ENCODE measurements at places on chromosomes 7 and 10.

- DNase-seq: no peak
Observed at GRCh38 chr7:135684136-135684535, 21.8 kb downstream of the STMP1 start.

GRCh38 chr7:217781-218180, 25.4 kb downstream of the FAM20C start:
- no peak for DNase-seq

- DNase-seq: no peak
Observed at GRCh38 chr7:130350945-130351790, 6.6 kb downstream of the CPA5 start.

DNA sequence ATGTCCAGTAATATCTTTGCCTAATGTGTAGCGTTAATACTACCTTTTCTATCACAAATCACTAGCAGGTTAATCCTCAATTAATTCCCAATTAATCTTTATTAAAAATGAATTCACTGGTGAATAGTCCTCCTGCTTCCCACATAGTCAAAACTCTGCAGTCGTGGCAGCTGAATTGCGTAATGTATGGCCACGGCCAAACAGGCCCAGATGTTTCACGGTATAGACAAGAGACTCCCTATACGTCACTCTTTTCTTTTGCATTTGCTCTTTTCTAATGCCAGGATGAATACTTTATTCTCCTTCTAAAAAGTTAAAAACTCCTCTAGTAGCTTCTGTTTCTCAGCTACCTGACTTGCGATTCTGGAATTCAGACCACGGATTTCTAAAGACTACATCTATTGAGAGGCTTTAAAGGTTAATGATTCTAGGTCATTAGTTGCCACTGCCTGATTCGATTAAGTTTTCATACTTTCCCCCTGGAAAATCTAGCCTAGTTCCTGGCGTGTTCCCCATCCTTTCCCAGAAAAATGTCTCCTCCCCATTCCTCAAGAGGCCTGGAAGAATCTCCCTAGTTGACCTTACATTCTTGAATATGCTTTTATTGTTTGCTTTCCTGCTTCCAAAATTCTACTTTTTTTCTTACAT, 16.9 kb downstream of the MEOX2 start:
- DNase-seq: no peak

GRCh38 chr7:45082831-45083331, 5.9 kb downstream of the NACAD start:
- DNase-seq: no peak

DNA sequence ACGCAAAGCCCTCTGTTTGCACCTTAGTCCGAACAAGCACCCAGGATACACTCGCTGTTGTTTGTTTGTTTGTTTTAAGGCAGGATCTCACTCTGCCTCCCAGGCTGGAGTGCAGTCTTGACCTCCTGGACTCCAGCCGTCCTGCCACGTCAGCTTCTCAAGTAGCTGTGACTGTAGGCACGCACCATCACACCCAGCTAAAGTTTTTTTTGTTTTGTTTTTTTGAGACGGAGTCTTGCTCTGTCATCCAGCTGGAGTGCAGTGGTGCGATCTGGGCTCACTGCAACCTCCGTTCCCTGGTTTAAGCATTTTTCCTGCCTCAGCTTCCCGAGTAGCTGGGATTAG, 76.8 kb downstream of the CTBP2 start:
- DNase-seq: peak; percentile 62

DNA sequence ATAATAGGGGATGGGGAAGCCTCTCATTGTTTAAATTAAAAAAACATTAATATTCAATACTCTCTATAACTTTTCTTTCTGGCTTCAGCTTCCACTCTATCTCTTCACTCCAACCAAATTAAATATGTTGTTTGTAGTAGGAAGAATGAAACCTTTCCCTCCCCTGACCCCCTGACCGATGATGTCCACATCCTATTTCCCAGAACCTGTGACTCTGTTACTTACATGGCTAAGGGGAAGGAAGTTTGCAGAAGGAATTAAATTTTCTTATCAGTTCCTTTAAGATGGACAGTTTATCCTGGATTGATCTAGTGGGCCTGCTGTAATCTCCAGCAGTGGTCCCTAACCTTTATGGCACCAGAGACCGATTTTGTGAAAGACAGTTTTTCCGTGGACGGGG, 130.0 kb downstream of the PLXDC2 start:
- DNase-seq: no peak

DNA sequence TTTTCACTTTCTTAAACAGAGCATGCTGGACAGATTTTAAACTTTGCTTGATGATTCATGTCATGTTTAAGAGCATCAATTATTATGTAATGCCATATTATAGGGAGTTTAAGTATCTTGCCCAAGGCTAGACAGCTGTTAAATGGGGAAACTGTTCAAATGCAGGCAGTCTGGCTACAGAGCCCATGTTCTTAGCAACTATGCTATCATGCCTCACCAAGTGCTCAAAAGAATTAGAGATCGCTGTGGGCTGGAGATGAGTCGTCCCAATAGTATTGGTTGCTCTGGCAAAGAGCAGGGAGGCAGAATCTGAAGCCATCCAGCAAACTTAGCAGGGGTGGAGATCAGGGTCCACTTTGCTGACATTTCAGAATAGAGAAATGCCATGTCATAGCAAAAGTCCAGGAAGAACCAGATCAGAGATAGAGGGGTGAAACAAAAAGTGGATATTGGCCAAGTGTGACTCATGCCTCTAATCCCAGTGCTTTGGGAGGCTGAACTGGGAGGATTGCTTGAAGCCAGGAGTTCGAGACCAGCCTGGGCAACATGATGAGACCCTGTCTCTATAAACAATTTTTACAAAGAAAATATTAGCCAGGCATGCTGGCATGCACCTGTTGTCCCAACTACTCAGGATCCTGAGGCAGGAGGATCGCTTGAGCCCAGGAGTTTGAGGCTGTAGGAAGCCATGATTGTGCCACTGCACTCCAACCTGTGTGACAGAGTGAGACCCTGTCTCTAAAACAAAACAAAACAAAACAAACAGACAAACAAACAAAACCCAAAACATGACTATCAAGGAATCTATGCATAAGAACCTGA, 57.8 kb downstream of the BAMBI start:
- peak; percentile 82 for DNase-seq

GRCh38 chr7:95688931-95689495, 83.3 kb upstream of the DYNC1I1 start:
- DNase-seq: no peak

DNA sequence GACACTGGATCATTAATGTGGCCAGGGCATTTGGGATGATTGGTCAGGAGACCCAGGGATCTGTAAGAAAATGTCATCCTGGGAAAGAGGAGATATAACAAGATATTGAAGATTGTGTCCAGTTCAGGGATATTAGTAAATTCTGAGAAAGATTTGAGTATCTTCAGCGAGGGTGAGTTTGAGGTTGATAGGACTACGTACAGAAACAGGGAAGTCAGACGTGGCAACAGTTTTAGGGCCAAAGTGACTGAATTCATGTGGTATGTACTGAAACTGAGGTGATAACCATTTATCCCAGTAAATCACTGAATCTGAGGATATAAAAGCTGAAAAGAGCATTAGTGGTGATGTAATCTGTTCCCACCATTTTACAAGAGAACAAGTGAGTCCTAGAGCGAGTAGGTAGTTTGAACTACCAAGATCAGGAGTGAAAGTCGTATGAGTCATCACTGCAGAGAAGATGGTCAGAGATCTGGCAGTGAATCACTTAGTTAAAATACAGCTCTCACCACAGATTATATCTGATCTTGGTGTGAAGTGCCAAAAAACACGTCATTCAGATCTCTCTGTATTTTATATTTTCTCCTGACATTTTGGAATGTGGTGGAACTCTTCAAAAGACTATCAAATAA, 220.5 kb downstream of the CDK14 start:
- peak; percentile 25 for DNase-seq

GRCh38 chr7:76343294-76343930, 15.4 kb downstream of the YWHAG start:
- DNase-seq: no peak

- DNase-seq: no peak
Observed at GRCh38 chr7:10022957-10023356, 950.7 kb upstream of the PHF14 start.

DNA sequence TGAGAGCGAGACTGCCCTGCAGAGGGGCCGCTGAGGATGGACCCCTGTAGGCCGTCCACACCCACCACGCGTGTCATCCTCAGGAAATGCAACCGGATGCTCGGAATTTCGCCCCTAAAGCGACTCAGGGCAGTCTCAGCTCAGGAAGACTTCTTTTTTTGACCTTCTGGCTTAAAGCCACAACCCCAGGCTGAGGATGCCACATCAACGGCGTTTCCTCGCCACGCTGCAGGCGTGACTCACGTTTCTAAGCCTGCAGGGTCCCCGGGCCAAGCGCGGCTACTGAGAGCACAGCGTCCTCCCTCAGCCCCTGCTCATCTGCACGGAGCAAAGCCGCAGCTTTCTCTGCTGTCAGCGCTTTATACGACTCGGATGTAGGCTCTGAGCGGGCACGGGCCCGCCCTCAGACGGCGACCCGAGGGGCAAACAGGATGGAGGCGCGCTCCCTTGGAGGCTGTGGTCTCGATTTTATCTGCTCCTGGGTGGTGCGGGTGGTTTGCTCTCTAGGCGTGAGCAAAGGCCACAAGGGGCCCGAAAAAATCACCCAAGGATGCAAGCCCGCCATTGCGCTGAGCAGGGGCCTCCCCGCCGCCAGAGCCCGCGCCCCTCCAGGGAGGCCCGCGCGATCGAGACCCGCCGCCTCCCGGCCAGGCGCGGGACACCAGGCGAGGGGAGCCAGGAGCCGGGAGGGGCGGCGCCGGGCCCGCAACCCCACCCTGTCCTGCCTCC, 726 bp upstream of the INSIG1 start:
- peak; percentile 78 for DNase-seq

DNA sequence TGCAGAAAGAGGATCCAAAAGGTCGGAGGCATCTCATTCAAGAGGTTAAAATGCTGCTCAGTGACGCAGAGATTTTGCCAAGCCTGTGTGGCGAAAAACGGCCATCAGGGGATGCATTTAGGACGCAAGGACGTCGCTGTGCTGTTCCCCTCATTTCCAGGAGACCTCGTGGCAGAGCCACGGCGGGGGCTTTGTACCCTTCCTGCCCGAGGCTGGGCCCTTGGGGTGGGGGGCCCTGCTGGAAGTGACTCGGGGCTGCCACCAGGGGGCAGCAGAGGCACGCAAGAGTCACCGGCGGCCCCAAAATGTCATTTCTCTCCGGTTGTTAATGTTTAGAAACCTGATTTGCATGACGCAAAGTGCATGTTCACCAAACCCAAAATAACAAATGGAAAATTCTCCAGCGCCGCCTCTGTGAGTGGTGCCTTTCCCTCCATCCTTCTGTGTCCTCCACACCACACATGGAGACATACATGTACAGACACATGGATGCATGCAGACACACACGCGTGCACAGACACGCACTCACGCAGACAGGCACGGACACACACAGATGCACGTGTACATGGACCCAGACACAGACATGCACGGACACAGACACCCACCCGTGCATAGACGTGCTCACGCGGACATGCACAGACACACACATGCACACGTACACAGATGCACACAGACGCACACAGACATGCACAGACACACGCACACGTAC, 51.0 kb upstream of the NKX6-2 start:
- peak; percentile 84 for DNase-seq

DNA sequence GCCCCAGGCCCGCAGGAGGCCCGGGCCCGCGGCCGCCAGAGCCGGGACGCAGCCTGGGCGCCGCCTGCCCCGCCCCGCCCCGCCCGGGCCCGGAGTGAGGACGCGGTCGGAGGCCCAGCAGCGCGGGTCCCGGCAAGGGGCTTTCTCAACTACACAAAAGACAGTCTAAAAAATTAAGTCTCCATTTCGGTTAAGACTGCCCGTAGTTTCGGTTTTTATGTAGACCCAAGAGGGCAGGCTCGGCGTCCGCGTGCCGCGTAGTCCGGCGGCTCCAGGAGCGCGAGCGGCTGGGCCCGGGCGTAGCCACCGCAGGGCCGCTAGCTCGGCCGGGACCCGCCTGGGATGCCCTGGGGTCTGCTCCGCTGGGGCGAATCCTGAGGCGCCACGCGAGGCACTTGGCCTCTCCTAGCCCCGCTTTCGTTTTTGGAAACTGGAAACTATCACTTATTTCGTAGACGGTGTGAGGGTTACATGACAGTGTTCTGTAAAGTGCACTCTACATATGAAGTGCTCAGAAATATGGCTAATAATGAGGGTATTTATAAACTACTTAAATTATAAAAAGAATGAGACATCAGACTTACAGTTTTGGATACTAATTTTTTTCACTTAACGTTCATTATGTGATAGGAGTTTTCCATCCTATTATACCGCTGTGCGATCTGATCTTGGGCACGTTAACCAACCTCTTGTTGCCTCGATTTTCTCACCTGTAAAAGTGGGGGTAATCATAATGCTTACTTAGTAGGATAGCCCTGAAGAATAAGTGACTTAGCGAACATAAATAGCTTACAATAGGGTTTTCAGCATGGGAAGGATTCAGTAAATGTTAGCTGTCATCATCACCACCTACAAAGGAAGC, 573 bp downstream of the BLVRA start:
- DNase-seq: peak; percentile 69

DNA sequence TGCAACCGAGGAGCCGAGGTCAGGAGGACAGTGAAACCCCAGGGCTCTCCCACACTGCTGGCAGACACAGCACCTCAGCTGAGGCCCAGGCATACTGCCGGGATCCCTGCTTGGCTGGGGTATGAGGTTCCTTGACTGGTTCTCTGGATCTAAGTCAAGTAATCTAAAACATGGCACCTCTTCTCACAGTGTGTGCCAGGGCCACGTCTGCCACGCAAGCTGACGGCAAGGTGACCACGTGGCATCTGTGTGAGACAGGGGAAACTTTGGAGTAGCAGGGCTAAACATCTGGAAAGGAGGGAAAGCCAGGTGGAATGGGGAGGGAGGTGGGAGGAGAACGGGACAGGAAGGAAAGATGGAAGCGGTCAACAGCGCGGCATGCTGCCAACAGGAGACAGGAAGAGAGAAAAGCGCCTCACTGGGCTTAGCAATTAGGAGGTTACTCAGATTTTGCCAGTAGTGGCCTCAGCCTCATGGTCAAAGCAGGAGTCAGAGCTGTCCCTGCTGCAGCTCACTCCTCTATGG, 103.7 kb downstream of the CXCL12 start:
- DNase-seq: no peak

DNA sequence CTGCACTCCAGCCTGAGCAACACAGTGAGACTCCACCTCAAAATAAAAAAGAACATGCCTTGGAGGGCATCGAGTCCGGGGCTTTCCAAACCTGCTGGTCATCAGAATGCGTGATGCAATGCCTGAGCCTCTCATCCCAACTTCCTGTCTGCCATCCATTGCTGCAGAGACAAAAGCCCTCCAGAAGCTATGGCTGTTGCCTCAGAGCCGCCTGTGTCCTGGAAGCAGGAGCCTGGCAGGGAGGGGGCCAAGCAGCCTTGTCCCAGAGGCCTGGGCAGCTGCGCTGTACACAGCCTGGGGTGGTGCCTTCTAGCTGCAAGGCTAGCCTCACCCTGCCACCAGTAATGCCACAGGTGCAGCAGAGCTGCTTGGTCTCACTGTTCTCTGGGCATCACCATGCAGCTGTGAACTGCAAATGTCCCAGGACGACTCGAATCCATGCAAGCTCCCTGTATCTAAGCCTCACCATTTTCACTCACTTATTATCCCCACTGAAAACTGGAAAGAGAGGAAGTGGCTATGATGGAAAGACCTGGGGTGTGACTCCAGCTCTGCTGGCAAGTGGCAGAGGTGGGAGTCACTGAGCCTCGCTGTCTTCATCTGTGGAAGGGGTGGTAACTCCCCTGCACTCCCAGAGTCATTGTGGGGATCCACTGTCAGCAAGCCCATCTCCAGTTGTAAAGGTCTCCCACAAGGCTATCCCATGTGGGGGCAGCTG, 7.0 kb downstream of the ALOX5 start:
- no peak for DNase-seq

GRCh38 chr10:80081801-80082750, 3.6 kb downstream of the TMEM254 start:
- DNase-seq: no peak
